Stimulated activated CD4-positive, alpha-beta T cell treated with anti-CD3 and anti-CD28 coated beads, Interleukin-4, amount 100 ng/mL, for 4 hours (primary cell): ENCODE measurements at places on chromosomes 7 and 10.

DNA sequence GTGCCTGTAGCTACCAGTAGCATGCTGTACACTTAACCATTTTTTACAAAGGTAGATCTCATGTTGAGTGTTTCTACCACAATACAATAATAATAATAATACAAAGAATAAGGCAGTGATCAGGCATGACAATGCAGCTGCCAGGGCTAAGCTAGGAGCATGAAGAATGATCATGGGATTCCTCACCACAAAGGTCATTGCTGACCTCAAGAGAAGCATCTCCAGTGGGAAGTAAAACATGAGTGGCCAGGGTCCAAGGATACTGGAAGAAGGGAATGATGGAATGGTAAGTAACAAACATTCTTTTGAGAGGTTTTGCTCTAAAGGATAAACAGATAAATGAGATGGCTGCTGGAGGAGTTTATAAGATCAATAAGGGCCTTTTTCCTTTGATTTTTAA, 591.1 kb downstream of the TNS3 start:
- no peak for DNase-seq

GRCh38 chr7:54788664-54789063, 29.7 kb upstream of the SEC61G start:
- no peak for DNase-seq

- no peak for DNase-seq
Observed at GRCh38 chr7:2244404-2244995, 2.5 kb downstream of the NUDT1 start.

DNA sequence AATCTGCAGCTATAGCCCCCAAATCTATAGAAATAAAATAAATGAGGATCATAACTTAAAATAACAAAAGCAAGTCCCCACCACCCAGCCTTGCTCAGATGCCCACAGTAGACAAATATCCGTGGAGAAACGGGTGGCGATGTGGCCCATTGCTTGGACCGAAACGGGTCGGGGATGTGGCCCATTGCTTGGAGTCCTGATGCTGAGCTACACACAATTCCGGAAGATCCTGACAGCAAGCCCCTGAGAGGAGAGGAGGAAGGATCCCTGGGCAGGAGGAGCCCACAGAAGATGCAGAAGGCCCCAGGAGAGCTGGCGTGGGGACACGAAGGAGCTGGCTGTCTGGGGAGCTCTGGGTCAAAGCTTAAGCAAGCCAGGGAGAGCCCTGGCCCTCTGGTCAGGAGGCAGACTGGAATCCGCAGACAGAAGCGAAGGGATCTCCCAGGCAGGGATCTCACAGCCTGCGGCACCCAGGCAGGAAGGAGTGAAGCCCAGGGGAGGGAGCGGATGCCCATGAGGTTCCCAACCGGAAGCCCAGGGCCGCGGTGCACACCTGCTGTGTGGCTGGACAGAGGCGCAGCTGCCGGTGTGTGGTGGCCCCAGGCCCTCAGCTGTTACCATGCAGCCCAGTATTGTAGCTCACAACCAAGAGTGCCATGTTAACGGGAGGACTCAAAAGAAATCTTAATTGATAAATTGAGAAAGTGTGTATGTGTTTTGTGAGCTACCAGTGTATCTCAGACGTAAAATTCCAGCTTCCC, 138.8 kb downstream of the ADARB2 start:
- DNase-seq, result no peak

GRCh38 chr7:112052993-112053736, 153.0 kb downstream of the DOCK4 start:
- DNase-seq, result no peak

DNA sequence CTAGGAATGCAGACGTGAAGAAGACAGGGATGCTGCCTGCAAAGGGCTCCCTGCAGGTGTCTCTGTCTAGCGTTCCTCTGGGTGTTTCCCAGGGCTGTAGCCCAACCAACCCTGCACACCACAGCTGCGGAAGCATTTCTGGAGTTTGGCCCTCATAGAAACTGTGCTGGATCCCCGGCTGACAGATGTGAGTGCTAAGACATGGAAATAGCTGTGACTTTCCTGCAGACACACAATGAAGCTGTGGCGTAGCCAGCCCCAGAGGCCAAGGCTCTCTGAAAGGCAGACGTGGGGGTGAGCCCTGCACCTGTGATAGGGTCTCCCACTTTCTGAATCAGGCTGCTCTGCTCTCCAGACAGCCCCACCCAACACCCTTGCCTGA, 44.8 kb downstream of the ADCYAP1R1 start:
- DNase-seq, result no peak

- DNase-seq, result no peak
Observed at GRCh38 chr7:29386196-29386765, 177.4 kb upstream of the PRR15 start.

- no peak for DNase-seq
Observed at GRCh38 chr7:155188357-155188756, 109.3 kb upstream of the INSIG1 start.

GRCh38 chr7:90025771-90026170, 128.5 kb upstream of the STEAP1 start:
- DNase-seq, result no peak

DNA sequence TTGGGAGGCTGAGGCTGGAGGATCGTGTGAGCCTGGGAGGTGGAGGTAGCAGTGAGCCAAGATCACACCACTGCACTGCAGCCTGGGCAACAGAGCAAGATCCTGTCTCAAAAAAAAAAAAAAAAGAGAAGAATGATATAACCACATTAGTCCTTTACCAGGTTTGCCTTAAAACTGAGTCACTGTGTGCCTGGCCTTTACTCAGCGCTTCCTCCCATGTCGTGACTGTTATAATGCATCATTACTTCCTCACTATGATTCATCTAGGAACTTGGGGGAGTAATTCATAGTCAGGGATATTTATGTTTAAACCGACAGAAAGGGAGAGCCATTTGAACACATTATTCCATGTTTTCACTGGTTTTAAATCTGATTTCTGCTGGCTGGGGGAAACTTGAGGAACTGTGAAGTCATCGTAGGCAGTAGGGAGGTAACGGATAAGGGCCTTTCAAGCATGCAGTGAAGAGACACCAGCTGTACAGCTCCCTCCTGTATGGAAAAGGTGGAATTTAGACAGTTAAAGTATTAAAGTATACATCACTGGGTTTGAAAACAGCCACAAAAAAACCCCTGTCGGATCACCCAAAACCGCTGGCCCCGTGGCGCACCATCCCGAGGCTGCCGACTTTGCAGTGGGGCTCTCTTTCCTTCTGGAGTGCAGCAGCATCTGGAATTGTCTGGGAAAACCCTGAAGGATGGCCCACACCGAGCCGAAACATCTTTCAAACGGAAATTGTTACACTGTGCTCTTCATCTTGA, 119.8 kb downstream of the NKX6-2 start:
- no peak for DNase-seq

GRCh38 chr7:12244129-12244528, 33.0 kb downstream of the TMEM106B start:
- no peak for DNase-seq

DNA sequence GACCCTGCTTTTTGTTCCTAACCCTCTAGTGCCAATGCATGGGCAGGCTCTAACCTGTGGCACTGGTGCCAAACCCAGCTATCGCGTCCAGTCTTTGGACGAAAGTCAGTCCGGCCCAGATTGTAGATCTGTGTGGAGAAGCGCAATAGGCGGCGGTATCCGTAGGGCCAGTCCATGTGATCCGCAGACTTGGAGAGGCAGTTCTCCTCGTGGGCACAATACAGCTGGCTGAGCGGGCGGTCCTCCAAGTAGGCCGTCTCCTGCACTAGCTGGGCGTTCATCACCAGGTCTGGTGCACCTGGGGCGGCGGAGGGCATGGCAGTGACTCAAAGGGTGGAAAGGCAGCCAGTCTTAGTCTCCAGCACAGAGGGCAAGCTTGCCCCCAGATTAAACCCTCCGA, 14.5 kb downstream of the LOXL4 start:
- no peak for DNase-seq

DNA sequence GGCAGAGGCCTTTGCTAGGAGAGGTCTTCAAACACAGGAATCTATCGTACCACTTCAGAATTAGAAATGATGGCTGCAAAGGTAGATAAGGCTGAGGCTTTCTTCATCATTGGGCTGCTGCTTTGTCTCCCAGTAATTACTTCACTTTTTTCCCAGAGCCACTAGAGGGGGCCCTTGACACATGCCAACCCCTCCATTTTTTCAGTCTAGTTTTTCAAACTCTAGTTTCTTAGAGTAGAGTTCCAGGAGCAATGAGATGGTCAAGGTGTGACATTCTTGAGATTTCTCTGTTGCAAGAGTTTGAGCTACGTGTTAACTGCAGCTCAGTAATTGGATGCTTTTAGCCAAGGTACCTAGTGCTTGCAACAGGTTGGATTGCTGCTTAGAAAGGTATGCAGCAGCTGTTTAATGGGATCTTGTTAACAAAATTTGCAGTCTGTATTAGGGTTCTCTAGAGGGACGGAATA, 33.8 kb upstream of the RBM20 start:
- DNase-seq, result no peak

DNA sequence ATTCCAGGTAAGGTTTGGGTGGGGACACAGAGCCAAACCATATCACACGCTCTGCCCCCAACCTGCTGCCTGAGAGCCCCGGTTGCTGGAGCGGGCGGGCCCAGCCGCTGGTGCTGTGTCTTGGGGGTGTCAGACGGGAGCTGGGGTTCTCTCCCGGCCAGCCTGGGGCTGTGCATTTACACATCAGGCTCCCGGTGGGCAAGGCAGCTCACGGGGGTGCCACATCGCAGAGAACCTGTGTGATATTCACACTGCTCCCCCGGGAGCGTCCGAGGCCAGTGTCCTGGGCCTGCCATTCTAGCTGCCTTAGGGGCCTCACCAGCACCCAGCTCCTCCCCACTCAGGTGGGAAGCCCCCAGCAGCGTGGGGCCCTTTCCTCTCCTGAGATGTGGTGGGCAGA, 35.6 kb upstream of the ADGRA1 start:
- DNase-seq, result no peak

- DNase-seq, result no peak
Observed at GRCh38 chr7:132575419-132575981, 770 bp downstream of the PLXNA4 start.

DNA sequence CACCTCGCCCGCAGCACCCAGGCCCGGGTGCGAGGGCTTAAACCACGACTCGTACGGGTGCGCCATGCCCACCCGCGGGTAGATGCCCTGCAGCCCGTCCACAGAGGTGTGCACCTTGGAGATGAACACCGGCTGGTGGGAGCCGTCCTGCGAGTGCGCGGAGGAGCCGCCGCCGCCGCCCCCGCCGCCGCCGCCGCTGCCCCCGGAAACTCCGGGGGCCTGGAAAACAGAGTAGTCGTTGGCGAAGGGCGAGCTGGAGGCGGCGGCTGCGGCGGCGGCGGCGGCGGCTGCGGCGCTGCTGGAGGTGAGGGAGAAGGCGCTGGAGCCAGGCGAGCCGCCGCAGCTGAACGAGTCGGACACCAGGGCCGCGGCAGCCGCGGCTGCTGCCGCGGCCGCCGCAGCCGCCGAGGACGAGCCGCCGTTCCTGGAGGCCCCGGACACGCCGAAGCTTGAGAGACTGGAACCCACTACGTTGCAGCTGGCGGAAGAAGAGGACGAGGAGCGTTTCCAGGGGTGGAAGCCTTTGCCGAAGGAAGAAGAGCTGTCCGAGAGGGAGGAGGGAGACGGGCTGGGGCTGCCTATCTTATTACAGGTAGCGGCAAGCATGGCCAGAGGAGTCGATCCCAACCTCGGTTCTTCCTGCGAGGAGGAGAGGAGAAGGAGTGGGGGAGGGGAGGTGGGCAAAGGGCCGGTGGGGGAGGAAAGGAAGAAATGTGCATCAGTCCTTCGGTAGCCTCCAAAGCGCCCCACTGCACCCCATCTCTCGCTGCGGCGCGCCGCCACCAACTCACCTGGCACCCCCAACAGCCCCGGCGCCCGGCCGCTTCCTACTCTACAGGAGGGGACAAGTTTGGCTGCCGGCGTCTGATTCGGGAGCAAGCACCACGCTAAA, 1.3 kb downstream of the SP8 start:
- DNase-seq, result no peak

GRCh38 chr7:127745445-127745844, 93.5 kb downstream of the SND1 start:
- DNase-seq, result no peak

- no peak for DNase-seq
Observed at GRCh38 chr7:24912874-24913514, 67.0 kb downstream of the OSBPL3 start.
